Large intestine (tissue), 12 donors: ENCODE measurements at places on chromosomes 12 and 14. TPM values are rescaled to one million over a fixed set of nuclear protein-coding genes. Genes with fewer than 3 reads are reported as not detected.
A peak's percentile ranks its signal among the peaks of the same experiment; 100 is the strongest.

Gene CLEC9A
- 2.5 TPM for polyA plus RNA-seq

DNA sequence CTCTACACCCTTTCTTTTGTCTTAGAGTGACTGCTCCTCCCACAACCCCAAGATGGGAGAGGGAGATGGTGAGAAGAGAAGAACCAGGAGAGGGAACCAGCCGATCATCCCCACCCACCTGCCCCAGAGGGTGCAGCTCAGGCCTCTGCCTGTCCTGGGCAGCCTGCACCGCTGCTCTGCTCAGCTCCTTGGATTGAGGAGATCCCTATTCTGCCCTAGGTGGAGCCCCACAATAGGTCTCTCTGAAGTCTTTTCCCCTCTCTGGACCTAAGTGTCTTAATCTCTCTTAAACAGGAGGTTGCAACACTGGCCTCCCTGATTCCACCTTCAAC, 2.2 kb downstream of the ANKRD33 start:
- DNase-seq: no peak

DNA sequence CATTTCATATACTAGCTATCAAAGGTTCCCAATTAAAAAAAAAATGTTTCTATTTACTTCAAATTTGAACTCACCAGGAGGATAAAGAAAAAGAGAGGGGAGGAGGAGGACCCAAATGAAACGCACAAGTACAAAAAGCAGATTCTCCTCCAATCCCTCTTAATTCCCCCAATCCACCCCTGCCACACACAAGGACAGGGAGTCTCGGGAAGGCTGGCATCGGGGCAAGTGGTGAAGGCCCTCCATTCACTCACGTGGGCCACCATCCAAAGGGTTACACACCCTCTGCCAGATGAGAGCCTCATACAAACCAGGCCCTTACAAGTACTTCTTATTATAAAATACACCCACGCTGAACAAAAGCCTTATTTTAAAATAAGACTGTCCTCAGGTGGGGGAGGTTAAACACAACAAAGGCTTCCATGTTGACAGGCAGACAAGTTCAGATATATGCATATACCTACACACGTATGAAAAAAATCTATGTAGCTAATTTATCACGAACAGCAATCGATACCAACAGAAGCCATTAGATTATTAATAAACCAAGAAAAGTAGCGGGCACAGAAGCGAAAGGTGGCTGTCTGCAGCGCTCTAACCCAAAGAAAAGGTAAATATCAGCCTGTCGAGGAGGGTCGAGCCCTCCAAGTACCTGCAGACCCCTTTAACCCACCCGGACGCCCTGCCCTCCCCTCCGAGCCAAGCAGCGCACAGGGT, 1.5 kb downstream of the ATP2B1 start:
- DNase-seq: peak; percentile 14

DNA sequence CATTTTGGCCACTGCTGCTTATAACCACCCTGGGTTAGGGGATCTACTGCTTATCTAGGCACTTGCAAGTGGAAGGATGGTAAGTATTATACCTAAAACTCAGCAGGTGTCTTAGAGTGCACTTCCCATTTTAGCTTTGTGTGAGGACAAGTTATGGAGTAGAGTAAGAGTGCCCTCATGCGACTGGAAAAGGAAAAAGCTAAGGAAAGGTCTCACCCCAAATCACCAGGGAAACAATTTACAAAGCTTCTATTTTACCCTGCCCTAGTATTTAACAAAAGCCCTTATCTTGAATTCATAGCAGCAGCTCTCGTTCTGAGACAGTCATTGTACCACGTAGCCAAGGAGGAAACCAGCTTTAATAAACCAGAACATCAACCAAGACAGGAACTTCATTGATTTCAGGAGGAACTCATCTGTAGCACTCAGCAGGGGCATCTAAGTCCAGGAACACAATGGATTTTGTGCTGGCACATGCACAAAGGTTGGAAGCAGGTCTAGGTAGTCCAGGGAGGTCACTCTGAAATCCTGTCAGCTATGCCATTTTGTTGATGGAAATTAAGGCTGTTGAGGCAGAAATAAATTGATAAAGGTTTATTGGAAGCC, 2.9 kb downstream of the RDH12 start:
- peak; percentile 46 for DNase-seq

GRCh38 chr14:86847140-86847539, 1145.8 kb downstream of the GALC start:
- no peak for DNase-seq

Gene PRICKLE1
- 6.0 TPM for polyA plus RNA-seq

DNA sequence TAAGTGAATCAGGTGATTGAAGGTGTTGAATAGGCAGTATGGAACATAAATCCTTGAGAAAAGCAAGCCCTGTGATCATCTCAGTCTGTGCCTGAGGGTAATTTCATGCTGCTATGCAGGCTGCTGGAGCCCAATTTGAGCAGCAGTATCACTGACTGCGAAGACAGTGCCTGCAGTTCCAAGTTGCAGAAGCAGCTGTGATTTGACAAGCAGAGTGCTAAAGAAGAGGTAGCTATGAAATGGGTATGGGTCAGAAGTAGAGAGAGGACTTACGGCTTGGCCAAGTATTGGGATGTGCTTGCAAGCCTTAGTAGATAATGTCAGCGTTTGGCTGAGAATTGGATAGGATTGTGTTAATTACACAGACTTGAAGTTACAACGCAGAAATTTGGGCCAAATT, 22.5 kb downstream of the PIK3C2G start:
- DNase-seq: no peak

Gene FLRT2
- polyA plus RNA-seq: 46.9 TPM

Gene PIWIL1
- 0.19 TPM for polyA plus RNA-seq

- DNase-seq: no peak
Observed at GRCh38 chr14:50352584-50352983, 40.5 kb downstream of the DMAC2L start.

DNA sequence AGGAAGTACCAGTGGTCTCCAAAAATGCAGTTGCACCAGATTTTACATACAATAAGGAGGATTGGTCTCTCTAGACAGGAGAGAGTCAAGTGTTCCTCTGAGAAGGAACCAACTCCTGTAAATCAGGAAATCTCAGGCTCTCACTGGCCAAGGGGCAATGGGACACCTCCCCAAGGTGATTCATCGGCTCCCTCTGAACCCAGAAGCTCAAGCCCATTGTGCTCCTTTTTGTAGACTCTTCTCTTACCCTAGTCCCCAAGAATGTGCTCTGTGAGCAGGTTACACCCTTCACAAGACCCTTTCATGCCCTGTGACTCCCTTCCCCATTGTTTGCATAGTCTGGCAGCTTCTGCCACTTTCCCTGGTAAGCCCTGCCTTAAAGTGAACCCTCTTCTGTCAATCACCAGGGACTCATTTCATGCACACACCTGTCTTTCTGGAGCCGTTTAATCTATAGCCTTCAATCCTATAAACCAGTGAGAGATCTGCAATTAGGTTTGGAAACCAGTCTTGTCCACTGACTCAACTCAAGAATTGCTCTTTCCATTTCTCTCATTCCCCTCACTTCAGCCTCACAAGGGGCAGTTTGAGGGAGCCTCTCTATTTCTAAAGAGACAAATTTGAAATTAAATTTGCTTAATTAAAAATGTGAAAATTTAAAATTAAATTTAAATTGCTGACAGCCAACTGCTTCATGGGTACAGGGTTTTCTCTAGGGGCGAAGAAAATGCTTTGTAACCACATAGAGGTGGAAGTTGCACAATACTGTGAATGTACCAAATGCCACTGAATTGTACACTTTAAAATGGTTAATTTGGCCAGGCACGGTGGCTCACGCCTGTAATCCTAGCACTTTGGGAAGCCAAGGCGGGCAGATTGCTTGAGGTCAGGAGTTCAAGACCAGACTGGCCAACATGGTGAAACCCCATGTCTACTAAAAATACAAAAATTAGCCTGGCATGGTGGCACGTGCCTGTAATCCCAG, 38.3 kb upstream of the LTA4H start:
- no peak for DNase-seq

- DNase-seq: no peak
Observed at GRCh38 chr12:62860020-62860419, 74.9 kb downstream of the PPM1H start.

GRCh38 chr12:116148844-116149243, 128.6 kb downstream of the MED13L start:
- DNase-seq: no peak

DNA sequence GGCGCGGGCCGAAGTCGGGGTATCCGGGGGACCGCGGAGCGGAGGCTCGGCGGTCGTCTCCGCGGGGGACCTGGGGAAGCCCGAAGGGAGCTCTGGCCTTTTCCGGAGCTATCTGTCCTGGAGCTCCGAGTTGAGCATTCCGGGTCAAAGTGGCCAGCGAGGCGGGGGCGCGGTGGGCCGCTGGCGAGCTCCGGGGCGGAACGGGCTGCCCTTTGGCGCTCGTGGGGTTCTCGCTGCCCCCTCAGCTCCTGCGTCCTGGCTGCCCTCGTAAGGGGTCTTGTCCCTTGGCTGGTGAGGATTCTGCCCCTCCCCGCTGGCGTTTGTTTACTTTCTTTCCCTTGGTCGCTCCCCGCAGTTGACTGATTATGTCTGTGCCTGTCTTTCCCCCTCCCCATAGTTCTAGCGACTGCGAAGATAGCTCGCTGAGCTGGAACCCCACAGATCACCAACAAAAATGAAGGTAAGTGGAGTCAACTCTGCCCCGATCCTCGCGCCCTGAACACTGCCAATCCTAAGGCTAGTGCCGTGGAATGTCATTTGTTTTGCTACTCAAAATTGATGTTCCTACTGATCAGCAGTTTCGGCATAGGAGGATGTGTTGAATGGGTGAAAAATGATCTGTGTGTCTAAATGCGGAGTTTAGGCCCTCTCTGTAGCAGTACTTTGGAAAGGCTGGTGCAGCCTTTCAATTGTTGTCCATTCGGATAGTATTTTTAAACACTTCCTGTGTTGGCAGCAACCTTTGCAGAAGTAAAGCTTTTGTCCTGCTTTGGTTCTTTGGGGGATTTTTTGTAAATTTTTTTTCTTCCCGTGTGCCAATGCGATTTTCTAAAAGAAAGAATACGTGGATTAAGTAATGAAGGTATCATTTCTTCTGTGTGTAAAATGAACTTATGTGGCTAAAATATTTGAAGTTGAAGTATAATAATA, 1.3 kb downstream of the ARID4A start:
- peak; percentile 18 for DNase-seq

DNA sequence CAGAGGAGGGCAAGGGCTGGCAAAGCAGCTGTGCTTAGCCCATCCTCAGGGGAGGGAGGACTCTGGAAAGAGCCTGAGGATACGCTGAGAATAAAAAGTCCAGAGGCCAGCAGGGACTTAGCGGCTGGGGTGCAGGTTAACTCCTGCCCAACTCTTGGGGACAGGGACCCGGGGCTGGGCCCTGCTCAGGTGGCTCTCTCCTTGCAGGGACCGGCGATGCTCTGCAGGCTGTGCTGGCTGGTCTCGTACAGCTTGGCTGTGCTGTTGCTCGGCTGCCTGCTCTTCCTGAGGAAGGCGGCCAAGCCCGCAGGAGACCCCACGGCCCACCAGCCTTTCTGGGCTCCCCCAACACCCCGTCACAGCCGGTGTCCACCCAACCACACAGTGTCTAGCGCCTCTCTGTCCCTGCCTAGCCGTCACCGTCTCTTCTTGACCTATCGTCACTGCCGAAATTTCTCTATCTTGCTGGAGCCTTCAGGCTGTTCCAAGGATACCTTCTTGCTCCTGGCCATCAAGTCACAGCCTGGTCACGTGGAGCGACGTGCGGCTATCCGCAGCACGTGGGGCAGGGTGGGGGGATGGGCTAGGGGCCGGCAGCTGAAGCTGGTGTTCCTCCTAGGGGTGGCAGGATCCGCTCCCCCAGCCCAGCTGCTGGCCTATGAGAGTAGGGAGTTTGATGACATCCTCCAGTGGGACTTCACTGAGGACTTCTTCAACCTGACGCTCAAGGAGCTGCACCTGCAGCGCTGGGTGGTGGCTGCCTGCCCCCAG, 2.8 kb downstream of the B3GNT4 start:
- DNase-seq: no peak

Gene KRT3
- not detected for polyA plus RNA-seq

DNA sequence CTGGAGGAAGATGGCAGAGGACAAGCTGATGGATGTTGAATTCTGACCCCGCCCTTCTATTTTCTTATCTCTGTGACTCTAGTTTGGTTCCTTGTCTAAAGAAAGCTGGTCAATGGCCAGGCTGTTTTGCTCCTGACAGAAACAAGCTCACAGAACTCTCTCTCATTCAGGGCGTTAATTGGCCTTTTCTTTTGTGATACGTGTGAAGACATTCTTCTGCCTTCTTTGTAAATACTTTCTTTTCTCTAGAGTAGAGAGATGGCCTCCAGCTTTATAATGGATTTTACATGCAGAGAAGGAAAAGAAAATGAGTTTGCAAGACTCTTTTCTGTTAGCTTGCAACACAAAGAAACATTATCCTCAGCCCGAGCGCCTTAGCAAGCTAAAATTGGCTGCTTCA, 492.2 kb upstream of the CCDC196 start:
- DNase-seq: no peak

DNA sequence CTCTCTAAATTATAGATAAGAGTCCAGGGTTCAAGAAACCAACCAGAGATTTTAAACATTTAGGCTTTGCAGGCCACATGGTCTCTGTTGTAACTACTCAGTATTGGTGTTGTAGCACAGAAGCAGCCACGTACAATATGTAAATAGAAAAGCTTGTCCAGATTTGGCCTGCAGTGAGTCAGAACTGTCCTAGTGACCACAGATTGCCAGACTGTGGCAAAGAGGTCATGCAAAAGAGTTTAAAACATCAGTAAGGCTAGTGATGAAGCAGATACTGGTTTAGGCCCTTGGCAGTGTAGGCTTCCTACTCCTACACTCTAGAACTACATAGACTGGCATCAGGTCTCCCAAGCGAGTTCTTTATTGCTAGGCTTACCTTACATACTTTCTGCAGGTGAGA, 117.6 kb upstream of the GARIN6 start:
- DNase-seq: no peak

DNA sequence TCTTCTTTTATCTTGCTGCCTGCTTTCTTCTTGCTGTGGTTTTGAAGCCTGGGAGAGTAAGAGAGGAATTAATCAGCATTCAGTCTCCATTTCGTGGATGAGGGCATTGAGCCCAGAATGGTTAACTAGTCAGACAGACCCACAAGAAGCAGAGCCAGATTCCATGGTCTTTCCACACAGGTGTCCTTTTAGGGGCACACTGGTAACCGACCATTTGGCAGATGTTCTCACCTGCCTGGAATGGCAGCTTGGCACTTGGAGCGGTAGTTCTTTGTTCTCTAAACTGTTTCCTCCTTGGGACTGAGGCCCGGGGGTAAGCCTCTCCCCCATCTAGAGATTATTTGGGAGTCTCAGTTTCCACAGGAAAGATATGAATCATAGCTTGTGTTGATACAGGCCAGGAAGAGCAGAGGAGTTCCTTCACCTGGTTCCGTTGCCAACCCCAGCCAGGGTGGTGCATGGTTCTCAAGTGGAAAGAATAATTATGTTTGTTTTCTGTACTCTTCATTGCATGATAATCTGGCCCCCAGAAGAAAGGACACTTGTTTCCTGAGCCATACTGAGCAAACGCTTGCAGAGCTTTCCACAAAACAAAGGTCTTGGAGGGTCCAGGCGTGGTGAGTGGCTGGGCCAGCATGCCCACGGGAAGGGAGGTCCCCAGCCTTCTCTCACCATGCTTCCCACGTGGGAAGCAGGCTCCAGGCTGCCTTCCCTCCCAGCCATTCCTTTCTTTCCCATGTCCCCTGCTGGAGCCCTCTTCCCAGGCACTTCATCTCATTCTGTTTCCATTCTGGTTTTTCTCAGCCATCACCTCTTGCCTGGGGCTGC, 2.0 kb upstream of the KRT75 start:
- no peak for DNase-seq

Gene KRT76
- not detected for polyA plus RNA-seq

GRCh38 chr14:92450351-92451070, 63.1 kb upstream of the RIN3 start:
- no peak for DNase-seq

GRCh38 chr14:50997712-50998111, 53.4 kb upstream of the PYGL start:
- no peak for DNase-seq
